ENCODE measurements at places on chromosomes 11 and 22.

- DNase-seq = no peak
- H3K4me1 ChIP-seq = peaks cover 11% of the 10 kb centered on the region
- H3K4me3 ChIP-seq = no peak within 1 kb of the TSS
- H3K27me3 ChIP-seq = no peaks in the 10 kb centered on the region
- H3K27ac ChIP-seq = no peak within 1 kb of the TSS
Observed at GRCh38 chr11:58622344-58622743, at the start of gene CNTF. Gene CNTF, plus strand, starts transcription at chr11:58622665. Its CDS starts 88 bp downstream, at chr11:58622753.

- no peak overlapping the region for H3K27ac ChIP-seq
- H3K36me3 ChIP-seq = no peaks in the 10 kb centered on the region
- no peak overlapping the region for H3K4me3 ChIP-seq
- DNase-seq = no peak
- no peaks in the 10 kb centered on the region for H3K4me1 ChIP-seq
Observed at GRCh38 chr11:85869781-85870180, 14.6 kb downstream of the CCDC83 start.

GRCh38 chr22:48581796-48582469 lies 1245.7 kb downstream of the BRD1 start:
- H3K4me1 ChIP-seq = peaks cover 14% of the 10 kb centered on the region
- H3K36me3 ChIP-seq = no peaks in the 10 kb centered on the region
- no peak overlapping the region for H3K4me3 ChIP-seq
- no peak for DNase-seq
- H3K27me3 ChIP-seq = no peaks in the 10 kb centered on the region

- H3K4me1 ChIP-seq = no peaks in the 10 kb centered on the region
- no peaks in the 10 kb centered on the region for H3K27me3 ChIP-seq
- no peak for DNase-seq
- no peak overlapping the region for H3K27ac ChIP-seq
- H3K36me3 ChIP-seq = no peaks in the 10 kb centered on the region
Observed at GRCh38 chr11:8650401-8650990, 32.0 kb downstream of the TRIM66 start.

DNA sequence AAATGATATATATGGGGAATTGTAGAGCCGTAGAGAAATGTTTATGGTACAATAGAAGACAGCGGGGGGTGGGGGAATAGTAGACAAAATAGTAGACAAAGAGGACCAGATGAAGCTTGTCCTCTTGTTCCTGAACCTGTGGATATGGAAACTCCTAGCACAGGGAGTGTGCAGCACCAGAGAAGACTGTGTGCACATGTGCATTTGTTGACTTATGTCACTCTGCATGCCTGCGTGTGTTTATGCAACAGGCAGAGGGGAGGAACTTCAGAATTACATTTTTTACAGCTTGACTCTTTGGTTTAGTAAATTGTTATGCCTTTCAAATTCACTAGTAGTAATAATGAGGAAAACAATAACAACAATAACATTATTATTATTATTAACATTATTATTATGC lies 36.0 kb downstream of the TENM4 start:
- peaks cover 15% of the 10 kb centered on the region for H3K4me1 ChIP-seq
- H3K27me3 ChIP-seq = no peaks in the 10 kb centered on the region
- H3K4me3 ChIP-seq = no peak overlapping the region
- no peak for DNase-seq
- no peaks in the 10 kb centered on the region for H3K36me3 ChIP-seq
